ENCODE measurements at places on chromosomes 16 and 17.

GRCh38 chr16:66231452-66232160 lies 134.9 kb upstream of the CDH5 start:
- no peak for DNase-seq

GRCh38 chr16:31363721-31364120 lies 8.7 kb downstream of the ITGAX start:
- no peak for DNase-seq

DNA sequence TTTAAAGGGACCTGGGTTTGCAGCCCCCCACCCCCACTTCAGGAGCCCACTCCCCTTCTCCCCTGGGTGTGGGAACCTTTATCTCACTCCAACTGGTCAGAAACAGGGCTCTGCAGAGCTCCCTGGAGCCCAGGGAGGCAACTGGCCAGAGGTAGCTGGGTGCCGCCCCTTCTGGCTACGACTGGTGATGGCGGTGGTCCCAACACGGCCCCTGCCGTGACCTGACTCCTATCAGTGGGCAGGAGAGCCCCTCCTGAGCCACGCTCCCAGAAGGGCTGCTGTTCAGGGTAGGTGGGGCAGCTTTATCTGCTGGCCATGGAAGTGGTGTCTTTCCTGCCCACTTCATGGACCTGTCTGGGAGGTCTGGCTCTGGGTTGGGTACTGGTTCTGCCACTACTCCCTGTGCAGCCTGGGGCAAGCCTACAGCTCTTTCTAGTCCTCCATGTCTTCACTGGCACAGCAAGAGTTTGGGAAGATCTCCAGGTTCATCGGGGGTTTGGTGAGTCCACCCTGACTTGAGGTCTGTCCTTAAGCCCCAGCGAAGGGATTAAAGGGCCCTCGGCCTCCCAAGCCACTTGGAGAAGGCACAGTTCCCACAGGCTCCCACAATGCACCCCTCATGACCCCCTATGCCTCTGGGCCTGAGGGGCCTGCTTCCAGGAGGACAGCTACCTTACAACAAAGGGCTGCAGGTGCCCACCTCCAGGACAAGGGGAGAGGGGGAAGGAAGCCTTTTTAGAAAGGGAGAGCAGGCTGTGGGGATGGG lies 5.5 kb upstream of the SREBF1 start:
- DNase-seq, result no peak

DNA sequence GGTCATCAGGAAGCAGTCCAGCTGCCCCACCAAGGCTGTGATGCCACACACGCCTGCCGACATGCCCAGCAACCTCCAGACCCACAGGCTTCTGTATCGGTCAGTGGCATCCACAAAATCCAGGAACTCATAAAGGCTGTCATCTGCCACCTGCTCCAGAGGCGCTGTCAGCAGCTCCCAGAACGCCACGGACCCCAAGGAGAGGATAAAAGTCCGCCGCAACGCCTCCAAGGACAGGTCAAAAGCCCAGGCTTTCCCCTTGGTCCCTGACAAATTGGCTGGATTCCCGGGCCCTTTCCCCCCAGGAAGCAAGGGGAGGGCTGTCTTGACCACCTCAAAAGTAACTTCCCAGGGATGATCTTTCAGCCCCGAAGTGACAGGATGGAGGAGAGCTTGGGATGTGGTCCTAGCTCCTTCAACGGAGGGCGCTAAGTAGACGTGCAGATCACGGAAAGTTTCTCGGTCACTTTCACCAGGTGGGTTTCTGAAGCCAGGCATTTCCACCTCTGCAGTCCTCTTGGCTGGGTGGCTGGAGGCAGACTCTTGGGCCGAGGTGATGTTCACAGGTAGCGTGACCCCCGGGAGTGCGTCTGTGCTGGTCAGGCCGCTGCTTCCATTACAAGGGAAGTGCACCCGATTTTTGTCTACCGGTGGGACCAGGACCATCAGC lies 854 bp downstream of the MFSD6L start:
- DNase-seq, result no peak

- no peak for DNase-seq
These were observed 159.4 kb downstream of the SEC14L1 start for GRCh38 chr17:77300016-77300686.
